ENCODE measurements at places on chromosomes 16 and 17.

DNA sequence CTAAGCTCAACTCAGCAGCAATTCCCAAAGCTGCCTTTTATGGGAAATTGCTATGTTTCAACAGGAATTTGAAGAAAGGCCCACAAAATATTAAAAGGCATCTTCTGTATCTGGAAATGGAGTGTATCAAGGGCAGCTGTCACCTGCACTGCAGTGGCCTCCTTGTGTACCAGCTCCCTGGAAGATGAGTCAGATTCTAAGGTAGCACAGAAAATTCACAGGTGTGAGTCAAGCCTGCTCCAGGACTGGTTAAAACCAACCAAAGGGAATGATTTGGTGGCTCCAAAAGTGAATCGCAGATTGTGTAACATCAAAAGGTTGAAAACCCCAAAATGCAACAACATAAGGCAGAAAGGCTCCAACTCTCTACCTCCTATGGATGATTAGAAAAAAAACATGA lies 296.4 kb downstream of the GRIN2A start:
- DNase-seq = no peak

DNA sequence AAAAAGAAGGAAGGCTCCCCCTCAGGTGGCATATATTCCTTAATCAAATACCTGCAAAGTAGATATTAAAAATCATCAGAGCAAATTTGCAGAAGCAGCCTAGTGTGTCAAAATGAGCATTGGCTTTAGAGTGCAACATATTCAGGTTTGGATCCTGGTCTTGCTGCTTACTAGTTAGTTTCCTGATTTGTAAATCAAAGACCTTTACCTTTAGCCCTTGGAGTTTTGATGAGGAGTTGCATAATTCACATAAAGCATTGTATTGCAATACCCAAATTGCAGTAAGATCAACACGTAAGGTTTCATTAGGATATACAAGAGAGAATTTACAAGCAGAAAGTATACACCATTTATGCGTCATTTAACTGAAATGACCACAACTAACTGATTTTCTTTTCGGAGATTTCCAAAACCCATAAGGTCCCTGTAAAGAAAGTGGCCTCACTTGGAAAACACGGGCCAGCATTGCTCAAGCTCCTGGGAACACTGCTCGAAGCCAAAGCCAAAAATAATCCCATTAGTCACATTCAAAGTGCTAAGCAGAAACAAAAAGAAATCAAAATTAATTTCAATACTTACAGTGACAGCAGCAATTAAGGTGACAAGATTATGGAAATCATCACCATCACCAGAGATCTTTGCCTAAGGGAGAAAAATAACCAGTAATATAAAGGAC lies 415.9 kb upstream of the ERCC4 start:
- no peak for DNase-seq

DNA sequence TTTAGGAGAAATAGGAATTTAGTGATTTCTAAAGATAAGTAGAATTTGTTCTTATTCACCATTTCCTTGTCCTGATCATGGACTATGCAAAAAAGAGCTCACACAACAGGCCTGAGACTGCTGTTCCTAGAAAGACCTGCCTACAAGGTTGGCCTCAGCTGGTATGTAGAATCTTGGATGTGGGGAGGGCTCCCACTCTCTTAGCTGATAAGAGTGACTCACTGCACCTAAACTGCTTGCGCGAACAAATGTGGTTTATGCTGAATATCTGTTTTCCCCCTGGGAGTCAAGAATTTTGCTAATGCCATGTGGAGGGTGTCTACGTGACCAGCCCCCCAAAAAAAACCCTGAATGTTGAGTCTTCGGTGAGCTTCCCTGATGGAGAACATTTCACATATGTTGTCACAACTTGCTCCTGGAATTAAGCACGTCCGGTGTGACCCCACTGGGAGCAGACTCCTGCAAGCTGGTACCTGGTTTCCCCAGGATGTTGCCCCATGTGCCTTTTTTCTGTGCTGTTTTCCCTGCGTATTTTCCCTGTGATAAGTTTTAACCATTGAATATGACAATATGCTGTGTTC lies 68.8 kb upstream of the HSBP1 start:
- no peak for DNase-seq

- DNase-seq = no peak
Observed at GRCh38 chr17:13544292-13544691, 57.4 kb downstream of the HS3ST3A1 start.

All from stimulated activated CD4-positive, alpha-beta T cell treated with anti-CD3 and anti-CD28 coated beads, Interleukin-1b, Interleukin-23, amount 100 ng/mL, for 24 hours (primary cell).